Hepatocyte (in vitro differentiated cells): ENCODE measurements at places on chromosomes 2 and 18. TPM values are rescaled to one million over a fixed set of nuclear protein-coding genes. Genes with fewer than 3 reads are reported as not detected.

DNA sequence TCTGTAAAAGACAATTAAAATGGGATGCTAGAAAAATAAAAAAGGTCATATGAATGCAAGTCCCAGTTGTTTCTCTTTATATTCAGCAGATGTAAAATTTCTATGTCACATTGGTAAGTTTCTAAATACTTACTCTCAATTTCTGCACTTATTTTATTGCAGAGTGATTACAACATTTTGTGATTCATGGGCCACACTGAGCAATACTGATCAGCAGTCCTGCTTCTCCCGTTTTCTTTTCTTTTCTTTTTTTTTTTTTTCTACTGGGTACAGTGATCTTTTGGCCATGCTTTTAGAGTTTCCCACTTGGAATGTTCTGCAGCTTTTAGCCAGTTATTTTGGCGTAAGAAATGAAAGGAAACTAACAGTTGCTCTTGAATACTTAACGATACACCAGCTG is 38.8 kb downstream of the LIMS1 start:
- no peaks in the 10 kb centered on the region for H3K27me3 ChIP-seq
- no peak for DNase-seq
- no peaks in the 10 kb centered on the region for H3K36me3 ChIP-seq
- H3K4me1 ChIP-seq, result peaks cover 34% of the 10 kb centered on the region
- no peak overlapping the region for H3K27ac ChIP-seq

GRCh38 chr2:169298007-169298406 is 64.3 kb downstream of the LRP2 start:
- no peak overlapping the region for H3K4me3 ChIP-seq
- no peak overlapping the region for H3K27ac ChIP-seq
- DNase-seq, result no peak
- no peaks in the 10 kb centered on the region for H3K36me3 ChIP-seq
- H3K4me1 ChIP-seq, result no peaks in the 10 kb centered on the region
- H3K27me3 ChIP-seq, result no peaks in the 10 kb centered on the region

DNA sequence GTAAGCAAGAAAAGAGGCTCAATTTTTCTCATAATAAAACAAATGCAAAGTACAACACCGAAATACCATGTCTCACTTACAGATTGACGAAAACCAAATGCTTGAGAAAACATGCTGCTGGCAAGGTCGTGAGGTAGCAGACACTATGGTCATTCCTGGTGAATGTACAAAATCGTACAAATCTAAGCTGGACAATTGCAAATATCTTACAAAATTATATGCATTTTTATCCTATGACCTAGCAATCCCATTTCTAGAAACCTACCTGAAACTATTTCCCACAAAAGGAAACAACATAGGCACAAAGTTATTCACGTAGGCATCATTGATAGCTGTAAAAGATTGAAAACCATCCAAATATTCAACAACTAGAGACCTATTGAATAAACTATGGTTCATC is 54.0 kb downstream of the SCG2 start:
- no peak overlapping the region for H3K4me3 ChIP-seq
- H3K4me1 ChIP-seq, result peaks cover 3% of the 10 kb centered on the region
- DNase-seq, result no peak

DNA sequence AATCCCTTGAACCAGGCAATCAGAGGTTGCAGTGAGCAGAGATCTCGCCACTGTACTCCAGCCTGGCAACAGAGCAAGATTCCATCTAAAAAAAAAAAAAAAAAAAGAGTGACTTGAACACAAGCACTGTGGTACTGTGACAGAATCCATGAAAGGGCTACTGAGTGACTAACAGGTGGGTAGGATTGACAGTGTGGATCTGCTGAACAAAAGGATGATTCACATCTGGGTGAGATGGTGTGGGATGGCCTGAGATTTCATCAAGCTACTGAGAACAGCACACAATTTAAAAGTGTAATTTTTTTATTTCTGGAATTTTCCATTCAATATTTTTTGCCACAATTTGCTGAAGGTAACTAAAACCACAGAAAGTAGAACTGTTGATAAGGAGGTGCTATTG is 13.3 kb upstream of the SP3 start:
- no peak overlapping the region for H3K4me3 ChIP-seq
- no peaks in the 10 kb centered on the region for H3K36me3 ChIP-seq
- no peaks in the 10 kb centered on the region for H3K27me3 ChIP-seq

GRCh38 chr2:66508484-66509071 is 73.7 kb downstream of the MEIS1 start:
- peak overlapping the region; percentile 45 for H3K27ac ChIP-seq
- no peaks in the 10 kb centered on the region for H3K36me3 ChIP-seq
- peaks cover 30% of the 10 kb centered on the region for H3K4me1 ChIP-seq
- no peak for DNase-seq
- H3K27me3 ChIP-seq, result no peaks in the 10 kb centered on the region
- no peak overlapping the region for H3K4me3 ChIP-seq

DNA sequence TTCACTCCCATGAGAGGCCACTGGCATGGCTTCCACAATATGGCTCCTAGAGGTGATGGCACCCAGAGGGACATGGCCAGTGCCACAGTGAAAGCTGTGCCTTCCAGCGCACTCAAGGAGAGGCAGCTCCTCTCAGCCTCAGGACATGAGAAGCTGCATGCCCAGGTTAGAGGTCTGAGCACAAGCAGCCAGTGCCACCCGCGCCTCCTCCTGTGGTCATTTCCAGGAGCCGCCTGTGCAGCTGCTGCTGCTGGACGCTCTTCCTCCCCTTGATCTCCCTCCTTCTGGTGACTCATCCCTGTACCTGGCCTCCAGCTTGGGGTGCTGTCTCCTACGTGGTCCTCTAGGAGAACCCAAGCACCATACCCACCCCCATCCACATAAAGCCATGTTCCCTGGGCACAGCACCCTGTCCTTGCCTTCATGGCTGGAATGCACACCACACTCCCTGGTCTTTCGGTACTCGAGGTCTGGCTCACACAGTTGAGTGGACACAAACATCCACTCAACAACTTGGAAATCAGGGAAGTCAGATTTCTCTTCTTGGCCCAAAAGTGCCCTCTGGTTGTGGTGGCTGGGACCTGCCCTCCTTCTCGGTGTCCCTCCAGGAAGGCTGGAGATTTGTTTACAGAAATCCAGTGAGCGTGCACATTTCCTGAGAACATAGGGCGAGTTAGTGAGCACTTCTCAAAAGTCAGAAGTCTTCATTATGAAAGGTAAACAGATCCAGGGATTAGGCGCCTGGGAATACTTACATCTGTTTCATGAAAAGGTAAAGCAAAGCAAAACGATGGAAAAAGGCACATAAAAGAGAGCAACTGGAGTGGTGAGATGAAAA is 96.7 kb downstream of the EIPR1 start:
- H3K4me3 ChIP-seq, result no peak overlapping the region
- H3K36me3 ChIP-seq, result no peaks in the 10 kb centered on the region
- H3K27me3 ChIP-seq, result no peaks in the 10 kb centered on the region
- no peak overlapping the region for H3K27ac ChIP-seq
- H3K4me1 ChIP-seq, result no peaks in the 10 kb centered on the region

DNA sequence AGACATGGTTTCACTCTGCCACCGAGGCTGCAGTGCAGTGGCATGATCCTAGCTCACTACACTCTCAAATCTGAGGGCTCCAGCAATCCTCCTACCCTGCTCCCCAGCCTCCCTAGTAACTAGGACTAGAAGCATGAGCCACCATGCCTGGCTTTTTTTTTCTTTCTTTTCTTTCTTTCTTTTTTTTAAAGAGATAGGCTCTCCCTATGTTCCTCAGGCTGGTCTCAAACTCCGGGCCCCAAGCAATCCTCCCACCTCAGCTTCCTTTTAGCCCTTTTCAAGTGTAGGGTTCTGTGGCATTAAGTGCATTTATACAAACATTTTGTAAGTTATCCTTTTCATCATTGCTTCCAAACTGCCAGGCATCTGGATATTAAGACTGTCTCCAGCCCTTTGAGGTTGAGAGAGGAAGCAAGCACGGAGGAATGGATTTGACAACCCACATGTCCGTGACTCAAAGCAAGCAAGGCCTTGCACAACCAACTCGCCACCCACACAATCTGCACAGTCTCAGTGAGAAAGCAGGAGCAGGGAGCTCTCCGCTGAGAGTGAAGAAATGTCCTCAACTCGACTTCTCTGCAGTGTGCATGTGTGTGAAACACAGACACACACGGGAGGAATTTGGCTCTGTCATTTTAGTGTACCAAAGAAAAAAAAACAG is 65.6 kb downstream of the ATP8B1 start:
- H3K27me3 ChIP-seq, result no peaks in the 10 kb centered on the region
- peaks cover 12% of the 10 kb centered on the region for H3K4me1 ChIP-seq
- DNase-seq, result peak; percentile 87
- no peak overlapping the region for H3K4me3 ChIP-seq
- H3K36me3 ChIP-seq, result no peaks in the 10 kb centered on the region

- H3K27me3 ChIP-seq, result no peaks in the 10 kb centered on the region
- DNase-seq, result no peak
- H3K36me3 ChIP-seq, result no peaks in the 10 kb centered on the region
- H3K4me3 ChIP-seq, result no peak overlapping the region
- no peak overlapping the region for H3K27ac ChIP-seq
- H3K4me1 ChIP-seq, result peaks cover 6% of the 10 kb centered on the region
Observed at GRCh38 chr18:47968721-47969120, 38.3 kb upstream of the SMAD2 start.

- no peak for DNase-seq
- no peak overlapping the region for H3K4me3 ChIP-seq
- H3K27me3 ChIP-seq, result no peaks in the 10 kb centered on the region
- no peaks in the 10 kb centered on the region for H3K4me1 ChIP-seq
Observed at GRCh38 chr2:139480161-139480650, 700.0 kb upstream of the NXPH2 start.

DNA sequence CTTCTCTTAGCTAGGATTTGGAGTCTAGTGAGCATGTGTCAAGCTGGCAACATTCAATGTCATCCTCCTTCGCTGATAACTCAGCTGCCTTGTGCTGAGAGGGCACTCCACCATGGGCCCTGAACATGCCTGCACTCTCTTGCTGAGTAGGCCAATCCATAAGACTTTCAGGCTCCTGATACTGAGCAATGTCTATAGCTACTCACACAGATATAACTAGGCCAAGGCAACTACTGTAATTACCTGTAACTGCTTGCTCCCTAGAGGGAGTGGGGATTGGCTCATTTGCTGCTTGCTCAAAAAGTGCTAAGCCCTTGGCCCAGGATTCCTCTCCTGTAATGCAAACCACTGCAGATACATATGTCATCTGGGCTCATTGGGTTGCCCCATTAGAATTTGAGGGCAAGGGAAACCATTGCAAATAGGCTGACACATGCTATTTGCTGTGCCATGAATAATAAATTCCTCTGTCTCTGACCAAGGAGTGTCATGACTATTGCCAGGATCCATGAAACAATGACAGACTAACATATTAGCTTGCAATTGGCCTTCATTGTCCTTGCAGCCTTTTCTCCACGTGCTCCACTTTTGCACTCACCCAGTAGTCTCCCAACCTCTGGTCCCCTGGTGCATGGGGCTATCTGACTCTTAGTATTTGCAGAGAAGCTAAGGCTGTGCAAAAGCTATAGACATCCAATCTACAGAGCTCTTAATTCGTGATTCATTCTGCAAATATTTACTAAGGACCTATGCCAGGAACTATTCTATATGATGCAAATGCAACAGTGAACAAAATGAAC is 36.9 kb upstream of the BMPR2 start:
- no peak overlapping the region for H3K27ac ChIP-seq
- DNase-seq, result peak; percentile 13
- H3K4me3 ChIP-seq, result no peak overlapping the region
- H3K27me3 ChIP-seq, result no peaks in the 10 kb centered on the region
- H3K36me3 ChIP-seq, result no peaks in the 10 kb centered on the region

DNA sequence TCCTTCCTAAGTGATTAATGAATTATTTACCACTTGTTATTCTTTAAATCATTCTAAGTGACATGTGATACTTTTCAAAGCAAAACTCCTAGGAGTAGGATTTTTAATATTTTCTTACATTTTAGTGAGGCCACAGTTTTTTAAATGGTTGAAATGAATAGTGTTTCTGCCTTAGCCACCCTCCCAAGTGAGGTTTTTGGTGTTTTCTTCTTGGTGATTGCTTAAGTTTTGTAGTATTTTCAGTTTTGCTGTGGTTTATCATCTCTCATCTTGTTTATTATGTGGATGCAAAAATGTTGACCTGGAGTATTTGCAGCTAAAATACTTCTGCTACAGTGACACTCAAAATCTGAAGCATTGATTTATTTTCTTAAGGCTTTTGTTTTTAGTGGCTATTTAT is 9.8 kb downstream of the AFTPH start:
- no peak overlapping the region for H3K4me3 ChIP-seq
- H3K4me1 ChIP-seq, result peaks cover 9% of the 10 kb centered on the region
- H3K27ac ChIP-seq, result no peak overlapping the region
- DNase-seq, result no peak
- no peaks in the 10 kb centered on the region for H3K36me3 ChIP-seq

The DNAJC5G gene
- not detected in 2 replicates for total RNA-seq

The UGT1A6 gene
- total RNA-seq, result 3.4 and 3.6 TPM in 2 replicates
